ENCODE measurements at places on chromosomes 4 and X. TPM values are rescaled to one million over a fixed set of nuclear protein-coding genes. Genes with fewer than 3 reads are reported as not detected.

The SHOX gene
- not detected for total RNA-seq

The NHSL2 gene
- 0.36 TPM for total RNA-seq

The CTAG2 gene
- total RNA-seq: not detected

DNA sequence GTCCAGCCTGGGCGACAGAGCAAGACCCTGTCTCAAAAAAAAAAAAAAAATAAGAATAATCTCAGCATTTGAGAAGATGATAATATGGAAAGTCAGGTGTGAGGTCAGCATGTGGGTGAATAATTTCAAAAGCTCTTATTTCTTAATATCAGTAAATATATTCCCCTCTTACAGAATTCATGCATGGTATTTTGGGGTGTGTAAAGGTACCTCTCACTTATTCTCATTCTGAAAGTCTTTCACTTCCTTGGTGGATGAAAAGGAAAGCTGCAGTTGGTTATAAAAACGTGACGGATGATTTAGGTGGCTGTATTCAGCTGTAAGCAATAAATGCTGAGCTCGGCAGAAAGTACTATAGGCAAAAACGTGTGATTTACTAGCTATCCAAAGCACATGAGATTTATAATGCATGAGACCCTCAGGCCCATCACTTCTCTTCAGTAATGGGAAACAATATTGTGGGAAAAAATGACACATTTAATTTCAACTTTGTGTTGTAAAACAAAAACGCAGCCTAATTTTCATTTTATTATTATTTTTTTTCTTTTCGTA, 353.2 kb upstream of the MAGEB2 start:
- no peak for DNase-seq

DNA sequence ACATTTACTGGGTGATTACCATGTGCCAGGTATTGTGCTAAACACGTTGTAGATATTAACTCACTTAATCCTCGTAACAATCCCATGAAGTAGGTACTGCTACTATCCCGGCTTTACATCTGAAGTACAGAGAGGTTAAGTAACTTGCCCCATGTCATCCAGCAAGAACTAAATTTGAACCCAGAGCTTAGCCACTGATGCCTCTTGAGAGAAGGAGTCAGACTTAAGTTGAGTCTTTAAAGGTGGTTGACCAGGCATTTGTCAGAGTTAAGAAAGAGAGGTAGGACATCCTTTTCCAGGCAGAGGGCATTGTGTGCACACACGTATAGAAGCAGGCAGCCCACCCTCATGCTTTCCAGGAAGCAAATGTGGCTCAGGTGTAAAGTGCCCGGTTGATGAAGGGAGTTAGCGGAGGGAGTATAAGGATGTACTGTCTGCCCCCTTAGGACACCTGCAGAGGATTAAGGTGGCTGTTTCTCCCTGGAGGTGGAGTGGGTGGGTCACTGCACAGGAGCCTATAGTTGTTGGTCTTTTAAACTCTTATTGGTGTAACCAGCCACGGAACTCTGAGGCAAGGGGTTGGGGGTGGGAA, 335 bp upstream of the CD38 start:
- no peak for DNase-seq

- DNase-seq: no peak
These were observed 244.7 kb downstream of the PACRGL start for GRCh38 chr4:20944961-20945360.

DNA sequence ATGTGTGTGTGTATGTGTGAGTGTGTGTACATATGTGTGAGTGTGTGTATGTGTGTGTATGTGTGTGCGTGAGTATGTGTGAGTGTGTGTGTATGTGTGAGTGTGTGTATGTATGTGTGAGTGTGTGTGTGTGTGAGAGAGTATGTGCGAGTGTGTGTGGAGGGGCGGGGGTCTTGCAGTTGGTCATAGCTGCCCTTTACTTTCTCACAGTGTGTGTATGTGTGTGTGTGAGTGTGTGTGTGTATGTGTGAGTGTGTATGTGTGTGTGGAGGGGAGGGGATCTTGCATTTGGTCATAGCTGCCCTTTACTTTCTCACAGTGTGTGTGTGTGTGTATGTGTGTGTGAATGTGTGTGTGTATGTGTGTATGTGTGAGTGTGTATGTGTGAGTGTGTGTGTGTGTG, 74.8 kb upstream of the ENPP6 start:
- no peak for DNase-seq

DNA sequence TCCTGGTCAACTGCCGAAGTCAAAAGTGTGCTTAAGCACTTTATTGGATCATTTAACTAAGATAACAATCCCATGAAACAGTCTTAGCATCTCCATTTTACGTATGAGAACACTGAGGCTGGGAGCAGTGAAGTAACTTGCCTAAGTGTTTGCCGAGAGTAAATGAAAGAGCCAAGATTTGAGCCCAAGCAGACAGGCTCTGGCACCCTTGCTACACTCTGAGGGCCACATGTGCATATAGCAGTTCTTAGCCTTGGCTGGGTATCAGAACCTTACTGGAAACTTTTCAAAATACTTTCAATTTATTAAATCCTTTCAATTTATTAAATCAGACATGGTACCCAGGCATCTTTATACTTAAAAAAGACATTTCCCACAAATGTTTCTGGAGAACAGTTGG, 225.9 kb downstream of the NR3C2 start:
- DNase-seq: no peak

- no peak for DNase-seq
These were observed 2.1 kb upstream of the TMEM131L start for GRCh38 chr4:153464068-153464467.

DNA sequence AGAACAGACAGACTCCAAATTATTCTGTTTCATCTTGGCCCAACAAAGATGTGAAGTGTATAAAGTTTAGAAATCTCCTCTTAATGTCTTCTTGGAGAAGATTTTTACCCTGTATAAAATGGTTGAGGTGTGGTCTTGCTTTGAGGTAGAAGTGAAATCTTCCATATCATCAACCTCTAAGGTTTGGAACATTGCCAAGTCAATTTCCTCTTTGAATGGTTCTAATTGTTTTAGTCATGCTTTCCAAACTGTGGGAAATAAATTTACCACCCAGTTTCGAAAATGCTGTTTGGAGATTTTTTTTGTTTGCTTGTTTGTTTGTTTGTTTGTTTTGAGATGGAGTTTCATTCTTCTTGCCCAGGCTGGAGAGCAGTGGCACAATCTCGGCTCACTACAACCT, 174.1 kb upstream of the ADAMTS3 start:
- no peak for DNase-seq

DNA sequence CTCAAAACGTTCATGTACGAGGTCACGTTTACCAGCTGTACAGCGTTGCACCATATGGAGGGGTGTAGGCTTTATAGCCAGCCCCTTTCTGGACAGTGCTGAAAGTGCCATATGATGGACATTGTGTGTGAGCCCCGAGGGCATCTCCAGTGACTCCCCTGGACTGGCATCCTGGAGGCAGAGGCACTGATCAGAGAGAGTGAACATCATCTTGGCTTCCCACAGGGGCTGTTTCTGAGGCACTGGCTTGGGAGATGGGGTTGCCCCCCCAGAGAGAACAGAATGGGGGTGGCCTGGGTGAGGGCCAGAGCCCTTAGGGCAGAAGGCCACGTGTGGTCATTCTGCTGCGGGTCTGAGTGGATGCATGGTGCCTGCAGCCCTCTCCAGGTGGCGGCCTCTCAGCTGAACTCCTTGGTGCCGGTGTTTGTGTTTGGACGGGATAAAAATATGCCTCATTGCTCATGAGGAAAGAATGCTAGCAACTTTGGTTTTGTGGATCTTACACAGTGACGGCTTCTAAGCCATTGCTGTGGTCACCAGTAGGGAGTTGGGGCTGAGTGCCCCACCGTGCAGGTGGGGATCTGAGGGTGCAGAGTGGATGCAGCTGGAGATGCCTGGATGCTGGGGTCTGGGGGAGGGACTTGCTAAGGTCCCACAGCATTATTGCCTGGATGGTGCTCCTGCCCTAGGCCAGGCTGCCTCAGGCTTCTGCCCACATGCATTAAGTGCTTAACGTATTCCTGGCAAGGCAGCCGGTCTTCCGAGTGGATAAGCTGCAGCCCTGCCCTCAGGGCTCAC, 3.4 kb downstream of the WFS1 start:
- DNase-seq: peak; percentile 39

- no peak for DNase-seq
These were observed 2387.7 kb upstream of the TENM3 start for GRCh38 chr4:179855469-179855868.

DNA sequence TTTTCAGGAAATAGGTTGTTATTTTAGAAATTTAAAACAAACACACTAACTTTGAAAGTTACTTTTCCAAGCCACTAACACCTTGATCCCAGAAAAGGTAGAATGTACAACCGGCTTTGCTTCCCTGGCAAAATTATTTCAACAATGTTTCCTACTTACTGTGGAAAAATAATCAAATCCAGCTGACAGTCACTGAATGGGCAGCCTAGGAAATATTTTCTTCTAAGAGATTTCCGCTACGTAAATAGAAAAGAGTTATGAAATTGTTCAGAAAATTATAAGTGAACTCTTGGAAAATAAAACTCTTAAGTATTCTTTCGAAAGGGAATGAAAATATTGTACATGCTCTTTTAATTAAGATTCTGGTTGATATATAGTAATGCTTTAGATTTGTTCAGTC, 195.7 kb downstream of the GASK1B start:
- no peak for DNase-seq

- DNase-seq: no peak
These were observed 41.4 kb upstream of the PHF8 start for GRCh38 chrX:54085666-54086065.

DNA sequence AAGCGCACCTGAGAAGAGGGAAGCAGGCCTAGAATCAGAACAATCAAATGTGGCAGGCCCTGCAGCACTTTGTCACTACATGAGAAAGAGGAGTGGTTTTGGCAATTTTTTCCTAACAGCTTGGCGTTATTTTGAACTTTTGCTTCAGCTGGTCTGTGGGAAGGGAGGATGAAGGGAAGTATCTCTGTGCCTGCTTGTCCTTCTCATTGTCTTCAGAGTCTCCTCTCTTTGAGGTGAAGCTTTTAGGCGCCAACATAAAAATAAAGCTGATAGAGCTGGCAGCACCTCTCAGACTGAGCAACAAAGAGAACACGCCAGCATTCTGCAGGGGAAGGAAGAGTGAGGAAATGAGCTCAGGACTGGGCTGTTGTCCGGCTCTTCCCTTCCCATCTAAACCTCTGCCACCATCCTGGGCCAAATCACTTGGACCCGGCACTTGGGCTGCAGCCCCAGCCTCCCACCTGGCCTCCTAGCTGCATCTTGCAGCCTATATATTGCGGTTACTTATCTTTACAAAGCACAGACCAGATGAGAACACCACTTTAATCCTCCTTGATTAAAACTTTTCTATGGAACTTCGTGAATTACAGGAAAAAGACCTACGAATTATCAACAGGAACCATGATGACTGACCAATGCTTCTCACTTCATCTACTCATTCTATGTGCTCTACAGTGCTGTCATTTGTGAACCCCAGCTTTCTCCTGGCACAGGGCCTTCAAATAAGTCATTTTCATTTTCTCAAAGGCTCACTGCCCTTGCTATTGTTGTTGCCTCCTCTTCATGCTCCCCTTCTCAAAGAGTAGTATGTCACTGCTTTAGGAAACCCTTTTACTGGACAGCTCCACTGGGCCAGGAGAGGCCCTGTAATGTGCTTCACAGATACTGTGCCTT, 476.4 kb upstream of the HS3ST1 start:
- DNase-seq: no peak

Data from Panc1 (cell line).